ENCODE measurements at places on chromosomes 2 and 18.

DNA sequence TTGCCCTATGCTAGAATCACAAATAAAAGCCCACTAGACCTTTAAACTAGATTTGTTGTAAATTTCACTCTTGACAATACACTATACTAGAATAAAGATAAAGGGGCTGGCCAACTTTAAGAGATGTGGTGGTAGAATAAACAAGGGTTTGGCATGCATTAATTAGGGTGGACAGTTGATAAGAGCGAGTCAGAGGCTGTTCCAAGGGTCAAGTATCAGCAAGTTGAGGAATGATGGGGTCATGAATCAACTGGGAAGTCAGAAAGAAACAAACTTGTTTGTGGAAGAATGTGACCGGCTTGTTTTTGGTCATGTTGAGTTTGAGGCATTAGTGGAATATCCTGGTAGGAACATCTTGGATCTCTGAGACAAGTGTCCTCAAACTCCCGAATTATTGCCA lies 398.3 kb upstream of the TNP1 start:
- DNase-seq: no peak

DNA sequence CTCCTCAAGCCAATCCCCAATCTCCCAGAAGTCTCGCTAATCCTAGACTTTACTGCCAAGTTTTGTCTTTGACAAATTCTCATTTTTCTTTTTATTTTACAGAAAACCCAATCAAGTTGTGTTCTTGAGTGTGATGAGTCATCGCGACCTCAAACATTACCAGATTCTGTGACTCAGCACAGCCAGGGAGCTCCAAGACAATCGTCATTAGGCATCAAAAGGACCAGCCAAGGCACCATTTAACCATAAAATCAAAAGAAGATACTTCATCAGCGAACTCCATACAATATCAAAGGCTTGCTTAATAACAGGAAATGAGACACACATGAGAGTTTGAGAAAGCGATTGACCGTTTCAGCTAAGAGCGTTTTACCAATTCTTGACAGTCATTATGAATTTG lies 146.2 kb upstream of the AGAP1 start:
- DNase-seq: no peak

DNA sequence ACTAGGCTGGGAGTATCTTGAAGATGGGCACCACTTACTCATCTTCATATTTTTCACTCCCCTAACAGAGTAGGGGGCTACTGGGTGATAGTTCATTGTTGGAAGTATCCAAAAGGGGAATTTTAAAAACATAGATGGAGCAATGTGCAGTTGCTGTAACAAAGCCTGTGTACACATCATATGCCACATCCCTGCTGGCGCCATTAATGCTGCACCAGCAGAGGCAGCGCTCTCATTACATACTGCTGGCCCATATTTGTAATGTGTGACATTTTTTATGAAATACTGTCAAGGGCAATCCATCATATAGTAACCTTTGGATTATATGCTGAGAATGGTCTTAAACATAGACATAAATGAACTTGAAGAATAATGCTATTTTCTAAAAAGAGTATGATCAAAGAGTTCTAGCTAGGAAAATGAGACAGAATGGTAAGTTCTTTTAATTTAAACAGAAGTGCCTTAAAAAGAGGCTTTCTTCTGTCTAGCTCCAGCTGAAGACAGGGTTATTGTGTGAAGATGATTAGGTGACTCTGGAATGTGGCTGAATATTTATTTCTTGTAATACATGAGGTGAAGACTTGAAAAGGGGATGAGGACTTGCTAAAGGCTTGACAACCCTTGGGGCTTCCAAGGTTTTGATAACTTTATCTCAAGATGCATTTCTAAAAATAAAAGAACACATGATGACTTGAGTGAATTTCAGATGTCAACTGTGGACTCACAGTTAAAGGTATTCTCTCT lies 2.4 kb upstream of the TMEM178A start:
- no peak for DNase-seq

- DNase-seq: no peak
Measured at GRCh38 chr2:119419803-119420508, 11.7 kb upstream of the TMEM37 start.

Data from GM19239 (cell line).